ENCODE measurements at places on chromosomes 5 and 9.

DNA sequence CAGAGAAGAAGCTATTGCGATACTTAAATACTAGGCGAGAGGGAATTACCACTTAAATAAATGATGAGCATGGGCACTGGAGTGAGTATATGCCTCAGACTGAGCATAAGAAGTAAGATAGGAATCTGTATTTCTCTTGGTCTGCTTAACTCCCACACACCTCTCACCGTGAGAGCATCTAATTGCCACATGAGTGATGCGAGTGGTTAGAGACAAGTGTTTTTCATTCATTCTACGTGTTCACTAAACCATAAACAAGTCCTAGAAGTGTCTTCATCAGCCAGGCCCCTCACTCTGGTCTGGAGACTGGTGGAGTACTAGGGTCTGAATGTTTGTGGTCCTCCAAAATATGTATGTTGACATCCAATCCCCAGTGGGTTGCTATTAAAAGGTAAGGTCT lies 150.2 kb upstream of the SLC12A2 start:
- no peak for DNase-seq

- DNase-seq: peak; percentile 35
These were observed 61.7 kb downstream of the OTULIN start for GRCh38 chr5:14726066-14726838.

GRCh38 chr5:95660060-95660459 lies 13.5 kb downstream of the RFESD start:
- no peak for DNase-seq

GRCh38 chr9:76619640-76620039 lies 144.6 kb upstream of the PCA3 start:
- DNase-seq: no peak

DNA sequence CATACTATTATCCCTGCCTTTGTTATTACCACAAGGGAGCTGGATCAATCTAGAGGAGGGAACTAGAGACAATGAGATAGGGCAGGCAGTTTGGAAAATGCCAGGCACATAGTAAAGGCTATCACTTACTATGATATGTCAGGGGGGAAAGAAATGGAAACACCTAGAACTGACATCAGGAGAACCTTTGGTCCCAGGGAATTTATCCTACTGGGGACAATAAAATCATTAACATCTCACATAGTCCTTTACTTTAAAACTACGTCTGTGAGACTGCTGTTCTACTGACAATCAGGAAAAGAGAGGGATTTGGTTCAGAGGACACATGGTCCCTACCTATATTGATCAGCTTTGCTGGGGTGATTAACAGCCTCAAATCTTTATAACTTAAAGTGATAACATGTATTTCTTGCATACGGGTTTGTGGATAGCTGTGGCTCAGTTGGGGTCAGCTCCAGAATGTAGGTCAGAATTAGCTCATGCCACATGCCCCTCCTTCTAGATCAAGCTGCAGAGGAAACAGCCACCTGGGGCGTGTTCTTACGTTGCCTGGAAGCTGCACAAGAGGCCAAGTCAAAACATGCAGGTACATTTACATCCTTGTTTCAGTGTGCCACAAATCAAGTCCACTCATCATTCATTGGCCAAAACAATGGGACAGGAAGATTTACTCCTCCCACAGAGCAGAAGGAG lies 43.9 kb upstream of the ALDOB start:
- DNase-seq: no peak

GRCh38 chr5:36006163-36006562 lies 15.0 kb upstream of the UGT3A1 start:
- no peak for DNase-seq

GRCh38 chr5:170277867-170278281 lies 19.7 kb downstream of the LCP2 start:
- no peak for DNase-seq

- DNase-seq: no peak
These were observed 256.8 kb downstream of the GABRG2 start for GRCh38 chr5:162324328-162324727.

DNA sequence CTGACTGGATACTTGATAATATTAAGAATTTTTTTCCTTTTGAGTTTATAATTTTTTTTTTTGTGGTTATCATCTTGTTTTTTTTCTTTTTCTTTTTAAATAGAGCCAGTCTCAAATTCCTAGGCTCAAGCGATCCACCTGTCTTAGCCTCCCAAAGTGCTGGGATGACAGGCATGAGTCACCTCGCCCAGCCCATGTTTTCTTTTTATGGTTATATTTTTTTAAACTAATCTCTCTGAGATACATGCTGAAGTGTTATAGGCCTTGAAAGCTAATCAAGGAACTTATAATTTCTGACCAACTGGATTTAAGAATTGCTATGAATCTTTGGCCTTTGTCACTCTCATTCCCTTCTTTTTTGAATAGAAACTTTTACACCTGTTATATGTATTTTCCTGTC lies 6.8 kb upstream of the AMACR start:
- DNase-seq: no peak

GRCh38 chr5:13581132-13581531 lies 363.4 kb downstream of the DNAH5 start:
- no peak for DNase-seq

DNA sequence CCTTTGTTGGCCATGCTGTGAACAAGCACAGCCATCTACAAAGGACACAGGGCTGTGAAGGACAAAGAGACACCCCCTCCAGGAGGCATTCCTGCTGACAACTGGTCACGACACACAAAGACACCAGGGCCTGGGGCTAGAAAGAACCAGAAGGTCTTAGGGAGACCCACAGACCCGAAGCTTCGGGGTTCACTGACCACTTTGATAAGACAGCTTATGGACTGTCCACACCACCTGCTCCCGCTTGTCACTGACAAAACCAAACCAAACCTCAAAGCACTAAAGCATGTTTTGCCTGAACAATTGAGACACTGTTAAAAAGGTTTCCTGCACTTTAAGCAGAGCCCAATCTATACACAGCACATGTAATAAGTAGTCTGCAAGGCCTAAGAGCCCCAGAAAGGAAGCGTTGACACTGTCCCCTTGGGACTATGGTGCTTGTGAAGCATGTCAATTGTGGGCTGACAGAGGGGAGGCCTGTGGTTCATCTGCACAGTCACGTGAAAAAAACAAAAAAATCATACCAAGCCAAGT lies 185.0 kb downstream of the GAPVD1 start:
- no peak for DNase-seq

- DNase-seq: peak; percentile 2
These were observed 971 bp downstream of the TMEM267 start for GRCh38 chr5:43482490-43483297.

DNA sequence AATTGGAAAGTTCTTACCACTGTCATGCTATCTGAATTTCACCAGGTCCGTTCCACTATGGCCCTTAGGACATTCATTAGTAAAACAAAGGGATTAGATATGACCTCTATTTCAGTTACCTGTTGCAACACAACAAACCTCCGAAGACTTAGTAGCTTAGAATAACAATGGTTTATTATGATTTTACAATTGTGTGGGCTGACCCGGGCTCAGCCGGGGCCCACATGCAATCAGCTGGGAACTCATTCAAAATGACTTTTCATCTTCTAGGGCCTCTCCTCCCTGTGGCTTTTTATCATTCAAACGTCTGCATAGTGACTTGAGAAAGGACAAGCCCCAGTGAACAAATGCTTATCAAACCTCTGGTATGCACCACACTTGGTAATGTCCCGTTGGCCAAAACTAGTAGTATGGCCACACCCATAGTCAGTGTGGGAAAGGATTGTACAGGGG lies 2.3 kb upstream of the FBXW11 start:
- no peak for DNase-seq

- no peak for DNase-seq
These were observed 53.8 kb downstream of the SHB start for GRCh38 chr9:38015266-38015665.

GRCh38 chr5:158354958-158355357 lies 496.0 kb upstream of the CLINT1 start:
- no peak for DNase-seq

- no peak for DNase-seq
These were observed 97.2 kb downstream of the NFIB start for GRCh38 chr9:14216612-14217194.

- DNase-seq: no peak
These were observed 4.8 kb downstream of the PRSS3 start for GRCh38 chr9:33799928-33800704.

DNA sequence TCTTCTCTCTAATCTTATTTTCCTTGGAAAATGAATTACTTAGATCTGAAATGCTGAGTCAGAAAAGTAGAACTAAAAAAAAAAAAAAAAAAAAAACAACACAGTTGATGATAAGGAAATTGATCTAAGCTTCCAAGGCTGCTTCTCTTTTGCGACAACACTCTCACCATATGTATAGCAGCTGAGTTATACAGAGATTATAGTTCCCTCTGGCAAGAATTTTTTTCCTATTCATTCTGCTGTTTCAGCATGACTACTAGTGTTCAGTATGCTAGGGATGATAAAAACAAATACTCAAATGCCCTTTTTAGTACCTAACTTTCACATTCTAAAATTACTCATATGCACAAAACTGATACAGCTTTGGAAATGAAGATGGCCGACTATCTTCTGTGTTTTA lies 267.3 kb downstream of the MLLT3 start:
- DNase-seq: peak; percentile 88

- no peak for DNase-seq
These were observed 795.0 kb downstream of the EFNA5 start for GRCh38 chr5:106875591-106876297.

DNA sequence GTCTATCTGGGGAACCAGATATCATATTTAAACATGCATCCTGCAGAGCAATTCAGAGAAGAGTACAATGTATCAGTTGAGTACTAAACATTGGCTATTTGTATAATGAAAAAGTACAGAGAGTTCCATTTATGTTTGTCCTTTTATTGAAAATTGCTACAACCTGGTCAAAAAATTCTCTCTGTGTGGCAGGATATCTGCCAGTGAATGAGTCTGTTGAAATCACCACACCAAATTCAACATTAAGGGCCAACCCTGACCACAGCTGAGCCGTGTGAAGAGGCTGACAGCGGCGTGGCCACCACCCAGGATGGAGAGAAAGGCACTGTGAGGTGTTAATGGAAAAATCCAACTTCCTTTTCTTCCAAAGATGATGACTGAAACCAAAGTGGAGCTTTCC lies 422.7 kb upstream of the PIK3R1 start:
- no peak for DNase-seq

DNA sequence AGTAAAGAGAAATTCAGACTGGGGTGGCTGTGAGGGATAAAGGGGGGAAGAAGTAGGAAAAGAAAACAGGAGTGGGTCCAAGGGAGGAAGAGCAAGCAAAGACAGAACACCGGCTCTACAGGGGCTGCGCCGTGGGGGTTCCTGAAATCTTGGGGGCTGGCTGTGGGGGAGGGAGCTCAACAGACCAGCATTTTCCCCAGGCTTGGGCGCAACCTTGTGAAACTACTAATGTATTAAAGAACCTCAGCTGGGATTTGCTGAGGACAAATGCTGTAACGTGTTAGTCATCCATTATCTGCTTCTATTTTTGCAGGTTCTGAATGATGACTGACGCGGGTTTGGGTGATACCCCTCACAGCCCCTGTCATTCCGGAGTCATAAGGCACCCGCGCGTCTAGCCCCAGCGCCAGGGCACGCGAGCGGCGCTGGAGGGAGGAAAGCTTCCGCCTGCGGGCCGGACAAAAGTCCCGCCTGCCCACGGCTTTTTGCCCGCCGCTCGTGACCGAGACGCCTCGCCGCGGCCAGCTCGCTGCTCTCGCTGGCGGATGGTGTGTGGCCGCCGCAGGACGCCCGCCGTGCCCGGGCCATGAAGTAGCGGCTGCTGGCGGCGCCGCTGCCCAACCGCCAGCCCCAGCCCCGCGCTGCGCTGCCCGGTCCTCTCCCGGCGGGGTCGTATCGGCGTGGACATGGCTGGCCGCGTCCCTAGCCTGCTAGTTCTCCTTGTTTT lies 110.6 kb downstream of the PAM start:
- DNase-seq: peak; percentile 90

GRCh38 chr9:16012621-16013020 lies 459.8 kb downstream of the CCDC171 start:
- DNase-seq: peak; percentile 52

DNA sequence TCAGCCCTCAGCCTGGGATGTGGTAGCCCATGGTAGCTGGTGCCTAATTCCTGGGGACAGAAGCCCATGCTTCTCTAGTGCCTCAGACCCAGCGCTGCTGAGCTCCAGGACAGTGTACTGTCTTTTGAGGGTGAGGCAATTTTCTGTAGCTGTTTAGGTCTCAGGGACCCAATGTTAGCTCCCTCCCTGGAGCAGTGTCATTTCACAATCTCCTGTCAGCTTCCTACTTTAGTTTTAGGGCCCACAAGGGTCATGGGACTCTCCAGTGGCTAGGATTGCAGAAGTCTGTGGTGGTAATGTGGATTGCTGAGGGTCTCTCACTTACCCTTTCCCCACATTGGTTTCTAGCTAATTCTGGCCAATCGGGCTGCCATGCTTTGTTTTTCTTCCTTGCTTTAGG lies 67.7 kb upstream of the CCL21 start:
- DNase-seq: no peak

DNA sequence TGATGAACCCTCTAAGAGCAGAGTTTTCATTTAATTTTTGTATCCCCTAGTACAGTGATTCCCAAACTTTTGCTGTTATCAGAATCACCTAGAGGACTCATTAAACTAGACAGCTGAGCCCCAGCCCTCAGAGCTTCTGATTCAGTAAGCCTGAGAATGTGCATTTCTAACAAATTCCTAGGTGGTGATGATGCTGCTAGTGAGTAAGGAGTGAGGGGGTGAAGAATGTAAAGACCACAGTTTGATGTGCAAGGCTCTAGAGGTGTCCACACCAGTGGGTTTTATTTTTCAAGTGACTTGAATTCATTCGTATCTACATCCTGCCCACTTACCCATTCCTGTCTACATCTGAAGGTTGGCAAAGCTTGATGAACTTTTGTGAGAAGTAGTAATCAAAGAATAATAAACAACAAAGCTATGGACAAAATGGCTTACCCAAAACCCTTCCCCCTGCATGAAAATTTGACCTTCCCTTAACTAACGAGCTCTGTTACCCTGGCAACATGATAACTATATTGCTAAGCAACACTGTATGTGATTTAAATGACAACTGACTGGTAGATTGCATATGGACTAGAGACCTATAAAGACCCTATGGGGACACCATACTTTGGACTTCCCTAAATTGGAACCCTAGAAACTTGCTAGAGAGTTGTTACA lies 35.2 kb downstream of the DTWD2 start:
- DNase-seq: no peak

- DNase-seq: no peak
These were observed 10.8 kb downstream of the FNIP1 start for GRCh38 chr5:131786036-131786435.

GRCh38 chr5:129096382-129096991 lies 1.9 kb downstream of the ISOC1 start:
- DNase-seq: no peak

GRCh38 chr5:34494111-34494755 lies 161.9 kb upstream of the RAI14 start:
- peak; percentile 58 for DNase-seq

DNA sequence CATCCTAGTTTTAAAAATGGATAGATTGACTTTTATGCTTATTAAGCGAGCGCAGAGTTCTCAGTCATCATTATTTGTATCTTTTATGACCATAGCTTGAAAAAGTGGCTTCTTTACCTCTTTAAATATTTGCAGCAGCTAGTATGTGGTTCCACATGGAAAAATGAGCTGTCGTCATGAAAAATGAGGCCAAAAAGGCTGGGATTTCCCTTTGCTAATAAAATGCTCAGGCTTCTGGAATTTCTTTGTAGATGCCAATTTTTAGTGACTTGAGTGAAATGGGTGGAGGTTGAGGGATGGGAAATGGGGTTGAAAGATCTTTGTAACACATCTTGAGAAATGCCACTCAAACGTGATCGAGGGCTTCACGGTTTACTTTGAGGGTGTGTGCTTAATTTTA lies 35.2 kb downstream of the RAI14 start:
- peak; percentile 36 for DNase-seq
